Cortex of kidney (tissue), 1 donor: ENCODE measurements at places on chromosomes 1 and 21.

GRCh38 chr1:203996126-203996525 lies 76.8 kb upstream of the SOX13 start:
- DNase-seq, result no peak

GRCh38 chr1:224092111-224092510 lies 21.8 kb upstream of the FBXO28 start:
- no peak for DNase-seq

- no peak for DNase-seq
These were observed 46.6 kb downstream of the ARHGEF11 start for GRCh38 chr1:156998840-156999500.

DNA sequence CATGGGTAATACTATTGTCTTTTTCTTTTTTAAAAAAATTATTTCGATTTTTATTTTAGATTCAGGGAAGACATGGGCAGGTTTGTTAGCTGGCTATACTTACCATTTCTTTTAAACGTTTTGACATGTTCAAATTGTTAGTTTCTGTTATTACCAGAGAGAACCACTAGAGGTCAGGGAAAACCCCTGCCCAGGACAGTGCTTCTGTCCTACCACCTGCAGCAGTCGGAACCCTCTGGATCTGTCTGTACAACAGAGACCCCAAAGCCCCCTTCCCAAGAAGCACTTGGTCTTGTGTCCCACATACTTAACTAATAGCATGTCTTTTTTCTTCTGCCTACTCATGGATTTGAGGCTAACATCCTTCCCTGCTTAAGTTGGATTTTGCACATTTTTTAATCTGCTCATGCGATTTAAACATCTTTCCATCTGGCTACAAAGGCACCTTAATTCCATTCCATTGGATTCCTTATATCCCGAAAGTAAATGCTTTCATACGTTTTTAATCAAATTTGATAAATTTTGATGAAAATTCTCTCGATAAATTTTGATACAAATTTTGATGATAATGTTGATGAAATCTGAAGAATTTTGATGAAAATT lies 10.0 kb upstream of the C1orf115 start:
- no peak for DNase-seq

- no peak for DNase-seq
These were observed 39.7 kb downstream of the CHML start for GRCh38 chr1:241600496-241600901.

DNA sequence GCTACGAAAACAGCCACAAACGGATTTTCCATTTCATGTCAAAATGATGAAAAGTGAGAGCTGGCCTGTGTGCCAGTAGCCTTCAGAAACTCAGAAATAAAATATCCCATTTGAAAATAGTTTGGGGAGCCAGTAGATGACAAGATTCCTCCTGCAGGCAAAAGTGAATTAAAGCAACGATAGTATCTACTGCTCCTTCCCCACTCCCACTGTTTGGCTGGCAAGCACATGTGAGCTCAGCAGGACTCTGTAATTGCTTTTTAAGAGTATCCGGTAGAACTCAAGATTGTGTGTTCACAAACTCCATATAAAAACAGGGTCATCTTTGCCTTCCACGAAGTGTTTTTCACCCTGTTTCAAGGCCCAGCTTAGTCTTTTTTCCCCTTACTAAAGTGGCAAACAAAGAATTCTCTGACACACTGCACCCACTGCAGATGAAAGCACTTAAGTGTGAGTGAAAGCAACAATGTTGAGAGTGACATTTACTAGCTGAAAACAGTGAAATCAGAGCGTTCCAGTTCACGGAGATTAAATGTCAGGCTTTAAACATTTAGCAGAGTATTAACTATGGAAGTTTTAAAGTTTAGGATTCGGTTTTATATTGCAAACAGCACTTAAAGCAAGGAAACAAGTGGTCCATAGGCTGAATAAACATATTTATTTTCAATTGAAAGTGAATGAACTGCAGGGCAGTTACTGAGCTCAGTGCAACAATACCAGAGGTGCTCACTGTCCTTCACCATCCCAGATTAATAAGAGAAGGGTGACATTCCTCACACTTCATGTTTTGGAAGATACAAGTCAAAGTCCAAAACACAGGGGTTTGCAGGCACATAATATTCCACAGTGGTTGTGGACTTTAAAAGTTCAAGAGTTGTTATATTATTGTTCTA lies 70.0 kb downstream of the ALG14 start:
- DNase-seq, result no peak

- DNase-seq, result no peak
These were observed 19.1 kb downstream of the LRIG2 start for GRCh38 chr1:113091988-113092594.

DNA sequence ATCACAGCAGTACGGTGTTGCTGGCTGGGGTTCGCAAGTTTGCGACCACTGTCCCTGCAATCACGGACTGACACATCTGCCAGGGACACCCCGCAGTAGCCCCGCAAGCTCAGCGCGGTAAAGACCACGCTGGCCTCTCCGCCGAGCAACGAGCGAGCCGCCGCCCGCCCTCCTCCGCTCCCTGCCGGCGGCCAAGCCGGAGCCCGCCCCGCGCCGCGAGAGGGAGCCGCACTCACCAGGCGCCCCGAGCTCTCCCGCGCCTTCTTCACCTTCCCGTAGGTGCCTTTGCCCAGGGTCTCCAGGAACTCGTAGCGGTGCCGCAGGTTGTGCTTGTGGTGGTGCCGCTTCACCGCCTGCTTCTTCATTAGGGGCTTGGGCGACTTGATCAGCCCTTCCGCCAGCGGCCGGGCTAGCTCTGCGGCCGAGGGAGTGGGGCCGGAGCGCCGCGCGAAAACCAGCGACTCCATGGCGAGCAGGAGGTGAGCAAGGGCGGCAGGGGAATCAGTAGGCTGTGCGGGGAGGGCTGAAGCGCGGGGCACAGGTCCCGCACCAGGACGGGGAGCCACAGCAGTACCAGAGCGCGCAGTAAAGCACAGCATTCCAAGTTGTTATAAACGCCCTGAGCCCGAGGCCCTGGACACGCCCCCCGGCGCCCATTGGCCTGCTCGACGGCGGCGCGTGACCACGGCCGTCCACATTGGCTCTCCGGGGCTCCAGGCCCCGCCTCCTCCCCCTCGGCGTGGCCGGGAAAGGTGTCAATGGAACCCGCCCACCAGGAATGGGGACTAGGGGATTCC lies at the start of gene NUAK2:
NUAK2 (minus strand) TSS at position 584 of the 797 bp plus-strand sequence; CDS start at position 467, 117 bp downstream.
- DNase-seq, result peak; percentile 49

GRCh38 chr1:12001996-12002493 lies 17.3 kb upstream of the MIIP start:
- no peak for DNase-seq

GRCh38 chr1:99851850-99852454 lies 1.8 kb downstream of the AGL start:
- no peak for DNase-seq

DNA sequence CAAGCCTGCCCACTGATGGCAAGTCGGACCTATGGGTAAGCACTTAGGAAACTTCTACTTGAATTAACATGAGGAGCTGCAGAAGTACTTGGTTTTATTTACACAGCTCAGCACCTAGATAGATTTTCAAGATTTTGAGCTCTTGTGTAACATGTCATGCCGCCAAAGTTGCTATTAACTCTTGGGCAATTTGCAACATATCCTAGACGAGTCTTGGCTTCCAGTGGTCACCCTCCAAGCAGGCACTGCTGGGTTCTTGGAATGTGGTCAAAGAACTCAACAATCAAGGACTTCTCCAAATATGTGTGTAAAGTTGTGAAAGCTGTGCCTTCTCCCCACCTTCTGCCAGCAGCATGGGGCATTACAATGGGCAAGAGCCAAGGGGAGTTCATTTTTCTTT lies 17.8 kb upstream of the GUCA2B start:
- DNase-seq, result no peak

DNA sequence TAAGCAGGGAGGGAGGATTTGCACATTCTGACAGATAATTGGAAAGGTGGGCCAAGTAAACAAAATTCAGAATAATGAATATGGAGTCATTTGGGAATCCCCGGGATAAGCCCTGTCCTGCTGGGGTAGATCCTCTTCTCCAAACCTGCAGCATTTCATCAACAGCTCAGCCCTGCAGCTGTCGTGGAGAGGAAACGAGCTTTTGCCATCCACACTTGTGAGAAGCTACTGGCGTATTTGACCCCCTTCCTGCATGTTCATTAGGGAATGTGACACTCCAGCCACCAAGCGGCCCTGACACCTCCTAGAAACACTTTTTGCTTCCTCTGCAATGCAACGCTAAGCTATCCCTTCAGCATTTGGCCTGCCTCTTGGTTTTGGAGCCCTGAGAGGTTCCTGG lies 8.0 kb upstream of the LEFTY2 start:
- DNase-seq, result no peak

DNA sequence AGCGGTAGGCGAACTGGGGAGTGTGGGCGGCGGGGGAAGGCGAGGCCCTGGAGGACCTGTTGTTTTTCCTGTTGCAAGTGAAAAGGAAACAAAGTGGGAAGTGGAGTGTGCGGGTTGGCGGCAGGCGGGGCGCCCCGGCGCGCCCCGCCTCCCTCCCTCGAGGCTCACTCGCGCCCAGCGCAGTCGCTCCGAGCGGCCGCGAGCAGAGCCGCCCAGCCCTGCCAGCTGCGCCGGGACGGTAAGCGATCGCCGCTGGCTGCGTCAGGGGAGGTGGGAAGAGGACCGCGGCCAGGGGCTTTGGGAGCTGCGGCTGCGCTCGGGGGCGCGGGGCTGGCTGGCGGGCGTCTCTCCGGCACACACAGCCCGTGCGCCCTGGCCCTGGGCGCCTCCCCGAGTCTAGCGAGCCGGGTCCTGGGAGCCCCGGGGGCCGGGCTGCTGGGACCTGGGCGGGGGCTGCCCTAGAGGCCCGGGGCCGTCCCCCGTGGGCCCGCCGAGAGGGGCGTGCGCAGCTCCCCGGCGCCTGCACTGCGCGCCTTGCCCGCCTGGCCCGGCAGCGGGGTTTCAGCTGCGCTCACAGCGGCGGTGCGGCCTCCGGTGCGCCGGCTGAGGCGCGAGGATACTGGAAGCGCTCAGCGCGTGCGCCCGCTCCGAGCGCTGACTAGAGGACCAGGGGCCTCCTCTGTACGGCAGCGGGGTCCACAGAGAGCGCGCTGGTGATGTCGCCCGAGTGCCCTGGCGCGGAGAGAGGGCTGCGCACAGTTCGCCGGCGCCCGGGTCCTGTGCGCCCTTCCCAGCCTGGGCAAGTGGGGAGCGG lies at the start of gene PIK3CD:
PIK3CD (plus strand) TSS at position 167 of the 814 bp plus-strand sequence. CDS start 58,725 bp downstream, outside the sequence.
- DNase-seq, result no peak

- no peak for DNase-seq
These were observed 3.7 kb upstream of the PHACTR4 start for GRCh38 chr1:28365864-28366263.

DNA sequence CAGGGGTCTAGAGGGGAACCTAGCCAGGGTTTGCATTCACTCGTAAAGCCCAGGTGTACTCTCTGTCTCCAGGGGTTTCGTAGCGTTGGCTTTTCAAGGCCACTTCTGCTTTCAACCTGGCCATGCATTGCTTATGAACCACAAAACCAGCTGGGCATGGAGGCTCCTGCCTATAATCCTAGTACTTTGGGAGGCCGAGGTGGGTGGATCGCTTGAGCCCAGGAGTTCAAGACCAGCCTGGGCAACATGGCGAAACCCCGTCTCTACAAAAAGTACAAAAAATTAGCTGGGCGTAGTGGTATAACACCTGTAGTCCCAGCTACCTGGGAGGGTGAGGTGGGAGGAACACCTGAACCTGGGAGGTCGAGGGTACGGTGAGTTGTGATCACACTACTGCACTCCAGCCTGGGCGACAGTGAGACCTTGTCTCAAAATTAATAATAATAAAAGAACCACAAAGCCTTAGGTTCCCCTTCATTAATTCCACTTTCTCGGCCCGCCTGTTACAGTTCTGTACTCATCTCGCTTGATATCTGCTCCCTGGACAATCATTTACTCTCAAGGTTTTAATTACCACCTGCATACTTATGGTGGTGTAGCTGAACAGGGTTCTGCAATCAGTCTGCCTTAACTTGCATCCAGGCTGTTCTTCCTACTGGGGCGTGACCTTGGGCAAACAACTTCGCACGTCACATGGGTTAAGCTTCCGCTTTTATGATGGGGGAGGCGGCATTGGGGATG lies 6.1 kb downstream of the SLC16A4 start:
- no peak for DNase-seq

GRCh38 chr1:30804822-30805221 lies 47.2 kb upstream of the LAPTM5 start:
- DNase-seq, result no peak

DNA sequence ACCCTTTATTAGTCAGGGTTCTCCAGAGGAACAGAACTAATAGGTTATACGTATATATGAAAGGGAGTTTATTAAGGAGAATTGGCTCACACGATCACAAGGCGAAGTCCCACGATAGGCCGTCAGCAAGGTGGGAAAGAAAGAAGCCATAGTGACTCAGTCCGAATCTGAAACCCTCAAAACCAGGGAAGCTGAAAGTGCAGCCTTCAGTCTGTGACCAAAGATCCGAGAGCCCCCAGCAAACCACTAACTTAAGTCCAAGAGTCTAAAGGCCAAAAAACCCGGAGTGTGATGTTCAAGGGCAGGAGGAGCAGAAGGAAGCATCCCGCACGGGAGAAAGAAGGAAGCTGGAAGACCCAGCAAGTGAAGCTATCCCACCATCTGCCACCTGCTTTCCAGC lies 9.9 kb downstream of the IFNLR1 start:
- no peak for DNase-seq

GRCh38 chr1:77400781-77401180 lies 119.0 kb downstream of the AK5 start:
- DNase-seq, result no peak
